ENCODE measurements at places on chromosomes 16 and 17.

DNA sequence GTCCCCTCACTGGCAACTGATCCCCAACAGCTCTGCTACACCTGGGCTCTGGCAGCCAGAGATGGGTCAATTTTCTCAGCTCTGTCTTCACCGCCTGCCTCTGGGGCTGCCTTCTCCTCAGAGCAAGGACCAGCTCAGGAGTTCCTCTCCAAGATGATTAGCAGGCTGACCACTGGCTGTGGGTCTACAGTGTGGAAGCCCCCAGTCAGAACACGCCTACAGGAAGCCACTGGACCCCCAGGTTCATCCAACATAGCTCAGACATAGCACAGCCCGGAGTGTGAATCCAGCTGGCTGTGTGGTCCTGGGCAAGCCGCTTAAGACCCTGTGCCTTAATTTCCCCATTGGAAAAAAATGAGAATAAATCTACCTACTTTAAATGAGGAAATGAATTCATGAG lies 4.9 kb downstream of the DOK4 start:
- DNase-seq = no peak

DNA sequence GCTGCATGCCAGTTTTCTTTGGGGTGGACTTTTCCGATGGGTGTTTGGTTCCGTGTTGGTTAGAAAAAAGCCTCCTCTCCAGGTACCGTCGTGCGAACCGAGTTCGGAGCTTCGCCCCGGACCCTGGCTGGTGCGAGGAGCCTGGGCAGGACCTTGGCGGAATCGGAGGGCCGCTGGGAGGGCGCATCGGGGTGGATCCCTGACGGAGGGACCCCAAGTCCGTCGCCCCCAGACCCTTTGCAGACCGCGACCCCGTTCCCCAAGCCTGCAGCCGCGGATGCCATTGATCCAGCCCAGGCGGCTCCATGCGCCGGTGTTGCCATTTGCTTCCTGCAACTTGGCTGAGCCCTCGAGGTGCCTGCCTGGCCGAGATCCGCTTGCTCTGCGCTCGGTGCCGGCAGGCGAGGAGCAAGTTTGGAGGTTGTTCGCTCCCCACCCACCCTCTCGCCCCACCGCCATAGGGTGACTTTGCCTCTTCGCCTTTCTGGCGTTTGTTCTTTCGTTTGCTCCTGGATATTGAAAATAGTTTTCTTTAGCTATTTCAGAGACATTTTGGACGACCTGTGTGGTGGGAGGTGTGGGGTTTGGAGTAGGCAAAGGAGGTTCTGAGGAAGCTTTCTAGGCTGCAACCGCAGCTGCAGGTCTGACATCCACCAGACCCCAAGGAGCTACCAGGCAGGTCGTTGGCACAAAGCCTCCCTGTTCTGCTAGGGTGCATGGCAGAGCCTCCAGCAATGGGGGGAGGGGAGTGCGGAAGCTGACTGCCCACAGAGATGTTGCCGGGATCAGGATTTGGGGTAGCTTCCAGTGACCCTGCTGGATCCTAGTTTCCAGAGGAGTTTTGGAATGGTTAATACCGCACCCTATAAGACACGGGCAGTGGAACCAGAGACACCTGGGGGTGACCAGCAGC lies 58.2 kb downstream of the RAP1GAP2 start:
- peak; percentile 62 for DNase-seq

DNA sequence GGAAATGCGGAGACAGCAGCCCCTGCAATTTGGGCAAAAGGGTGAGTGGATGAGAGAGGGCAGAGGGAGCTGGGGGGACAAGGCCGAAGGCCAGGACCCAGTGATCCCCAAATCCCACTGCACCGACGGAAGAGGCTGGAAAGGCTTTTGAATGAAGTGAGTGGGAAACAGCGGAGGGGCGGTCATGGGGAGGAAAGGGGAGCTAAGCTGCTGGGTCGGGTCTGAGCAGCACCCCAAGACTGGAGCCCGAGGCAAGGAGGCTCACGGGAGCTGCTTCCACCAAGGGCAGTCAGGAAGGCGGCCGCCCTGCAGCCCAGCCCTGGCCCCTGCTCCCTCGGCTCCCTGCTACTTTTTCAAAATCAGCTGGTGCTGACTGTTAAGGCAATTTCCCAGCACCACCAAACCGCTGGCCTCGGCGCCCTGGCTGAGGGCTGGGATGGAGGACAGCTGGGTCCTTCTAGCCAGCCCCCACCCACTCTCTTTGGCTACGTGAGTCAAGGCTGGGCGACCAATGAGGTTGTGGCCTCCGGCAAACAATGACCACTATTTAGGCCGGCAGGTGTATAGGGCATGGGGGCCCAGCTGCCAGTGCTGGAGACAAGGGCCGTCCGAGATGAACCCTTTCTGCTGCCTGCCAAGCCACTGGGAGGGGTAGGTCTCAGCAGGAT lies 507 bp downstream of the SERPINF1 start:
- DNase-seq = peak; percentile 70

DNA sequence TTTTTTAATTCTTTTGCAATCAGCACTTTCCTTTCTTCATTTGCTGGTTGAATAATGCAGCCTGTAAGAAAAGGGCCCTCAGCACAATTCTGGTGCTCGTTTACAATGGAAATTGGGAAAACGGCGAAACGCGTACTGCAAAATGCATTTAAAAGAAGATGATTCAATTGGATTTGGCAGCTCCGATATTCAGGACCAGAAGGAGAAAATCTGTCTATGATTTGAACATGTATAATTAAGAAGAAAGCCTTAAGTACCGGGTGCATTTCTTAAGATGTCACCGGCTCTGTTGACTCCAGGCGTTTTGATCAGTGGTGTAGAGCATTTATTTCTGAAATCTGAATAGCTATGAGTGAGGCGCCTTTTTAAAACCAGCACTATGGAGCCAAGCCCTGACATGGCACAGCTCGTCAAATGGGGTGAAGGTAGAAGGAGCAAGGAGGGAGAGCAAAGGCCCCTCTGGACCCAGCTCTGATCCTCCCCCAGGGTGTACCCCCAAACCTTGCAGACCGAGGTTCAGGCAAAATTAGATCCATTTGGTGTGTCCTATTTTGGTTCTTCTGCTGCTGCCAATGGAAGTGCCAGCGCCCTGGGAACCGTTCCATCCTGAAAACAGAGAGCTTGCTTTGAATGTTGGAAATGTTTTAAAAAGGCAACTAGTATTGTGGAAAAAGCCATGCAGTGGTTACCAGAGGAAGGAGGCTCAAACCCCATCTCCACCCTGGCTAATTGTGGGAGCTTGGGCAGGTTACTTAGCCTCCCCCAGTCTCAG lies 161.4 kb upstream of the RPL38 start:
- no peak for DNase-seq

DNA sequence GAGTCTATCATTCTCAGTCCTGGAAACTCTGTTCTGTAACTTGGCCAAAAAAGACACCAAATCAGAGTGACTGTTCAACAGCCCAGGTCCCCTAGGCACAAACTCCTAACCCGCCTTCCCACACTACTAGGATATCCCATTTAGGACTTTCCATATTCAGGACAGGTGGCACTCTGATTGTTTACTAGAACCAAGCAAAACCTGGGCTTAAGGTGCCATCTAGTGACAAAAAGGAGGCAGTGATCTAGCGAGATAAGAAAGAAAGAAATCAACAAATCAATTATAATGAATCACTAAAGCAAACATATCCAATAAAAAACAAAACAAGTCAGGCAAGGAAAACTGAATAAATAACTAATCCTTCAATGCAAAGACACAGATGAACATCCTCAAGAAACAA lies 203.9 kb downstream of the CEP112 start:
- no peak for DNase-seq

GRCh38 chr17:30831257-30831656 lies 509 bp upstream of the ATAD5 start:
- DNase-seq = no peak

Measured in Right ventricle myocardium superior (tissue), 1 donor.